Left ventricle myocardium superior (tissue), 1 donor: ENCODE measurements at places on chromosomes 7 and 10. TPM values are rescaled to one million over a fixed set of nuclear protein-coding genes. Genes with fewer than 3 reads are reported as not detected.
A peak's percentile ranks its signal among the peaks of the same experiment; 100 is the strongest.

The ODAD2 gene
- 0.42 TPM for total RNA-seq

The STRIP2 gene
- total RNA-seq = 23.3 TPM

The C10orf62 gene
- 0.35 TPM for total RNA-seq

The PIP gene
- not detected for total RNA-seq

The CALHM1 gene
- total RNA-seq = not detected

The GARIN1A gene
- total RNA-seq = 0.97 TPM

DNA sequence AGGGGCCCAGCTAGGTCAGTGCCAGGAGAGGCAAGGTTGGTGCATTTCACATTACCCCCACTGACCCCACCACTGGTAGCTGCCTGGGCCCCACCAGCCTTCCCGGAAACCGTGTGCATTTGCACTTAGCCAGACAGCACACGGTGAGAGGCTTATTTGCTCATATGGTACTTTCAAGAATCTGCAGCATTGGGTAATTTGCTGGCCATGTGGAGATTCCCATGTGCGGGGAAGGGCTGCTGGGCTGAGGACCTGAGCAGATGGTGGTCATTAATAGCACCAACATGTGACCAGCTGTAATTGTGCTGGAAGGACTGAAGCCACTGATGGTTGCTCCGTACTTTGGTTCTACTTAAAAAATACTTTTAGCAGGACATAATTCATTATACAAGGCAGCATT is 323.8 kb downstream of the DPP6 start:
- no peak for DNase-seq

- DNase-seq = no peak
Measured at GRCh38 chr7:31408140-31408729, 67.7 kb upstream of the NEUROD6 start.

DNA sequence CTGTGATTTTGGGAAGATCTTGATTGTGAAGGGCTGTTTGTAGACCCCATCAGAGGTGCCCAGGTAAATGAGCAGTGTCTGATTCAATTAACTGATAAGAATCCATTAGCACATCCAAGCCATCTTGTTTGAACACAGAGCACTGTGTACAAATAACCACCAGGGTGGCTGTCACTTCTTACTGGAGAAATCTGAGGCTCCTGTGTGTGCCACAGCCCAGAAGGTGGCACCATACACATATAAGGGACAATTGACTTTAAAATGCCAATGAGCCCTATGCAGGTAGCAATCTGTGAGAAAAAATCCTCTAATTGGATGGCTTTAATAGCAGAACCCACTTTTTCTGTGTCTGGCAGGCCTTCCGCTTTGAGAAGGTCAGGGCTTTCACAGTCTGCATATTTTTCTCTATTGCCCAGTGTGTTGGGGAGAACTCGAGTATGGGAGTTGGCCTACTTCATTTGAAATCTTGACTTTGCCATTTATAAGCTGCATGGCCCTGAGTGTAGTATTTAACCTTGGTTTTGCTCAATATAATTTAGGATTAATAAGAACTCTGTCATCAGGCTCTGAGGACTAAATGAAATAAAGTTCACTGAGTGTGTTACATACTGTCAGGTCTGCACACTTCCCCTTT is 517.4 kb downstream of the CCSER2 start:
- DNase-seq = peak; percentile 48

DNA sequence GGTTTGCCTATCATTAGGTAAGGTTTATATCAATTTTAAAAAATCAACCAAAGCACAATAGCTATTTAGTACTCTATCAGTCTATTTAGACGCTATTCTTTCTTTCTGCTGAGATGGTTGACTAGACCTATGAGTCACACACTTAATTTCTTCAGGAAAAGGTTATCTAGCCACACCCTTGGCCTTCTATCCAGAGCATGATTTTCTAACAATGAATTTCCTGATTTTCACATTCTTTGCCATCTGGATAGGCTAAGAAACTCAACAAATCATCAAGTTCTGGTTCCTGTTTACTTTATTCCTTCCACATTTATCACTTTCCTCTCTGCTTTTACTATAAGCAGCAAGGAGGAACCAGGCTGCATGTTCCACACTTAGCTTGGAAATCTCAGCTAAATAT is 8.1 kb downstream of the PRPS1L1 start:
- no peak for DNase-seq

- DNase-seq = peak; percentile 83
Measured at GRCh38 chr10:97713339-97713825, at the start of gene MARVELD1. Gene MARVELD1 (plus strand): TSS chr10:97713730. CDS start chr10:97713877, 147 bp downstream.

GRCh38 chr10:102998399-102998907 is 80.4 kb downstream of the CNNM2 start:
- DNase-seq = no peak
